NCI-H226 (cell line): ENCODE measurements at places on chromosomes 11 and 22.

- peak; percentile 20 for DNase-seq
Measured at GRCh38 chr11:59182457-59183151, 10.7 kb downstream of the DTX4 start.

- no peak for DNase-seq
Measured at GRCh38 chr11:83782329-83782728, 496.2 kb upstream of the CCDC90B start.

GRCh38 chr22:22818861-22819855 is 68.5 kb upstream of the IGLL5 start:
- DNase-seq: no peak

- DNase-seq: no peak
Measured at GRCh38 chr22:50257041-50257440, 4.4 kb downstream of the MAPK12 start.
